ENCODE measurements at places on chromosomes 6 and 20.

GRCh38 chr20:19767070-19767469 is 9.0 kb downstream of the RIN2 start:
- H3K4me3 ChIP-seq = no peak overlapping the region
- no peaks in the 10 kb centered on the region for H3K4me1 ChIP-seq
- no peaks in the 10 kb centered on the region for H3K36me3 ChIP-seq
- DNase-seq = no peak
- H3K27ac ChIP-seq = no peak overlapping the region

DNA sequence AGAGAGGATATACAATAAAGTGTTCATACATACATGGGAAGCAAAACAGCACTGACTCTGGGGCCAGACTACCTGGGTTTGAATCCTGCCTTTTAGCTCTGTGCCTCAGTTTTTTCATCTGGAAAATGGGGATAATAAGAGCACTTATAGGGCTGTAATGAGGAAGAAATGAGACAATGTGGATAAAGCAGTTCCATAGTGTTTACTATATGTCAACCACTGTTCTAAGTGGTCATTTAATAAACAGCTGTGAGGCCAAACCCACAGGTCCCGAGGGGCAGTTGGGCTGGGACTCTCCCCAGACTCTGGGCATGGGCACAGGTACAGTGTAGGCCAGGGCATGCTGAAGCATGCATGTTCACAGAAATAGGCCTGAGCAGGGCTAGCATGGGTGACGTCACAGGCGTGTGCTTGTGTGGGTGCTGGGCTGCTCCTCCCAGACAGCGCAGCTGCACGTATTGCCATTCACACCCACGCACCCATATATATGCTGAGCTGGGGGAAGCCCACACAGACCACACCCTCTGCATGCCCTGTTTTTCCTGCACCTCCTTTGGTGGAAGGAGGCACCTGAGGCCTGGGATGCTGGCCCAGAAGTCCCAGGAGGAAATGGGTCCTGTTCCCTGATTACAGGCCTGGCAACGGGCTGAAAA is 3.5 kb upstream of the PLCG1 start:
- H3K27ac ChIP-seq = peak overlapping the region; percentile 21
- peaks cover 13% of the 10 kb centered on the region for H3K36me3 ChIP-seq
- peak; percentile 65 for DNase-seq

DNA sequence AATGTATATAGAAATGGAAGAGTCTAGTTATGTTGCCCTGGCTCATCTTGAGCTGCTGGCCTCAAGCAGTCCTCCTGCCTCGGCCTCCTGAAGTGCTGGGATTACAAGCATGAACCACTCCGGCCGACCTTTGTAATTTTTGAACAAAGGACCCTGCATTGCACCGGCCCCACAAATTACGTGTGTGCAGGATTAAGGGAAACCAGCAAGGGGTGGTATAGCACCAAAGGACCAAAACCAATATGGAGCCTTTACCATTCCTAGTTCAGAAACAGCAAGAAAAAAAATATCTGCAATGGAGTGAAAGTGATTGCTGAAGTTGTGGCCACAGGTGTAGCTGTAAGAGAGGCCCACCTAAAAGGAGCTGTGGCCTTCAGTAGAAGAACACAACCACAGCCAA is 8.2 kb upstream of the TRERF1 start:
- no peak overlapping the region for H3K4me3 ChIP-seq
- no peaks in the 10 kb centered on the region for H3K36me3 ChIP-seq
- no peak overlapping the region for H3K27ac ChIP-seq
- DNase-seq = no peak
- H3K27me3 ChIP-seq = no peaks in the 10 kb centered on the region
- no peaks in the 10 kb centered on the region for H3K4me1 ChIP-seq

DNA sequence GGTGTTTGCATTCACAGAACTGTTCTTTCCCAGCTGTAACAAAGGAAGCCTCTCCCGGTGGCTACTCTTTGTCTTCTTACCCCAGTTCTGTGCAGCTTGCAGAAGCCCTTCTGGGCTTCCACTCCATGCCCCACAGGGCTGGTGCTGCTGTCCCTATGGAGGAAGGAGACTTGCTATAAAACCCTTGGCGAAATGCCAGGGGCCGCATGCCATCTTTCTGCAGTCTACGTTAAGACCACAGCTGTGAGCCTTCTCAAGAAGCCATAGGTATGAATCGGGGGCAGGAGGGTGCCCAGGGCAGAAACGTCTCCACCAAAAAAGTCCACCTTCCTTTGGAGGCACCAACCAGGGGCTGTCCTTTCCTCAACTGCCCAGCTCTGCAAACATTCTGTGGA is 60.7 kb downstream of the PRND start:
- H3K36me3 ChIP-seq = peaks cover 19% of the 10 kb centered on the region
- DNase-seq = no peak
- no peak overlapping the region for H3K4me3 ChIP-seq
- peaks cover 3% of the 10 kb centered on the region for H3K4me1 ChIP-seq
- H3K27ac ChIP-seq = no peak overlapping the region
- H3K27me3 ChIP-seq = no peaks in the 10 kb centered on the region

- no peak for DNase-seq
- H3K4me3 ChIP-seq = no peak overlapping the region
- H3K36me3 ChIP-seq = no peaks in the 10 kb centered on the region
Measured at GRCh38 chr20:17562804-17563305, 7.0 kb upstream of the DSTN start.
